ENCODE measurements at places on chromosomes 13 and 19.

DNA sequence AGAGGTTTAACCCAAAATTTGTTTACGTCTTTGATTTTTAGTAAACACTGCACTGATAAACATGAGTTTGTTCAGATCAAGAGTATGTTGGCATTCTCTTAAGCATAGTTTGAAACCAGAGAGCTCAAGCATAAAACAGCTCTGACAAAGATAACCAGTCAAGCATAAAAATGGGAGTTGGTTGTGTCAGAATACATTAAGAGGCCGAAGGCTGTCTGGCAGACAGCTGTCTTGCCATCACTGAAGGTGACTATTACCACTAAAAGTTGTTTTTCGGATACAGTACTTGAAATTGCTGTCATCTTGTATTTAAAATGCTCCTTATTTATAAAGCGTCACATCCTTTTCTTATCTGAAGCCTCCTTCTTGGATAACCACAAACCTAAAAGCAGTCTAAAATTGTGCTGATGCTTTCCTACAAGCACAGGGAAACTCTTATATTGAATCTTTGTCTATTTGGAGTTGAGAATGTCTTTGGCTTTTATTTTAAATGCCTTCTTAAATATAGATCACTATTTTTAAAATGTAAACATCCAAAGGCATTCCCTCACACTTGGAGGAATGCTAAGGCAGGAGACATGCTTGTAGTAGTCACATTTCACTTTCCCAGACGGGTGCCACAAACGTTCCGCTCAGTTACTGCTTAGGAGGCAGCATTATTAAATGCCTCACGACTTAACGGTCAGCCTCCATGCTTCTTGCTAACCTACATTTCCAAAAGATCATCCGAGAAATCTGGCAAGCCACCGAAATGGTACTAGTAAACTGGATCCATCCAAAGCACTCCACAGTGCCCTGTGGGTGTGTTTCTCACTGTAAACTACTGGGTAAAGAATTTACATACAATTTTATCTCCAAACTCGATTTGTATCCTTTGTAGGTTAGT lies 1.5 kb downstream of the SMAD9 start:
- DNase-seq: no peak

- DNase-seq: no peak
These were observed 155.3 kb upstream of the LSM14A start for GRCh38 chr19:34017024-34017423.

- DNase-seq: peak; percentile 75
These were observed 13.9 kb downstream of the RABAC1 start for GRCh38 chr19:41945135-41945766.

DNA sequence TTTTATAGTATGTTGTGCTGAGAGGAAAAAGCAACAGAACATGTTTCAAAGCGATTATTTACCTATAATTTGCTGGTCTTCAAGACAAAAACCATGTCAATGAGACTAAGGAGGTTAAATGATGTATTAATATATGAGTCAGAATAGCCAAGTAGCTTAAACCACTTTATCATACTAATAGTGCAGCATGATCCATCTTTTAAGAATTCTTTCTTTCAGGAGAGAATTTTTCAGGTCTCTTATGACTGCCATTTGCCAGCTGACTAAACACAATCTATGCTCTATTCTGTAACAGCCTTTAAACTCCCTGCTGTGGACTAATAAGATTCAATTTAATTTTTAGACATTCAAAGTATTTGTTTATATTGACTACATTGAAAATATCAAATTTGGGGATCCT lies 93.7 kb downstream of the TRPC4 start:
- no peak for DNase-seq

DNA sequence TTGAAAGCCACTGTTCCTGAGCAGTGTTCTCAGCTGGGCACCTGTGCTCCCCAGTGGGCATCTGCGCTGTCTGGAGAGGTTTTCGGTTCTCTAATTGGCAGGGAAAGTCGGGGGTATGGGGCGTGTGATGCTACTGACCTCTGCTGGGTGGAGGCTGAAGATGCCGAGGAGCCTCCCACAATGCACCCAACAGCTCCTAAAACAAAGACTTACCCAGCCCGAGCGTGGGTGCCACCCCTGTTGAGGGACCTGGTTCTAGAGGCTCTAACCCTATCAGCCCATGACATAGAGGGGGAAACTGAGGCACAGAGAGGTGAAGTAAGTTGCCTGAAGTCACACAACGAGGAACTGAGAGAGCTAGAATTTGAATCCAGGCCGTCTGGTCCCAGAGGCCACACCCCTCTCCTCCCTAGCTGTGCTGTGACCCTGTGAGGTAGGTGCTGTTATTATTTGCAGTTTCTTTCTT lies 2.3 kb downstream of the SPACA4 start:
- DNase-seq: no peak

DNA sequence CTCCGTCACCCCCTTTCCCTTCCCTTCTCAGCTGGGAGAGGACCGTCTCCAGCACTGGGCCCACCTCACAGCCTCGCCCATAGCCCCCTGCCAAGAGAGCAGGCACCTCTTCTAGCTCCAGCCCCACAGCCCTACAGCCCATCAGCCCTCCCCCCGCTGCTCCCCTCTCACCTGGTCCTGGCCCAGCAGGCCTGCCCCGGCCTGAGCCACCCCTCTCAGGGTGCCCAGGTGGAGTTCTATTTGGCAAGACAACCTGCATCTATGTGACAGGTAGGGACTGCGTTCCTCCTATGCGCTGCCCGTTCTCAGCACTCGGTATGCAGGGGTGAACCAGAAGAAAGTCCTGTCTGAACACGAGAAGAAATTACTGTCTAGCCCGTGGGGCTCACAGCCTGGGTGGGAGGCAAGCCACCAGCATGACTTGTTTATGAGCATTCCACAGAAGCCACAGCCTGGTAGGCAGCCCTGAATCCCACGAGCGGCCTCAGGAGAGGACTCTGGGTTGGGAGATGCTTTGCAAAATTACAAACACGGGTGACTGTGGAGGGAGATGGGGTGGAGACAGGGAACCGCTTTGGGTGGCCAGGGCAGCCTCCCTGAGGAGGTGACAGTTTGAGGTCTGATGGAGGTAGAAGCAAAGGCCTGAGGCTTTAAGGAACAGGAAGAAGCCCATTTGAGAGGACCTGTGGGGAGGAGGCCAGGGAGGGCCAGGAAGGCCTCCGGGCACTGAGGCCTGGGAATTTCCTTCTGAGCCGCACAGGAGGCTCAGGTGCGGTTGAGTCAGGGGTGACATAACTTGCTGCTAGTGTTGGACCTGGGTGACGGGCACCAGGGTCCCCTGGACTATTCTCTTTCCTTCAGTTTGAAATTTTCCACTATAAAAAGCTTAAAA lies 1.2 kb upstream of the PLEKHF1 start:
- no peak for DNase-seq

GRCh38 chr19:55452749-55453346 lies 8.6 kb downstream of the ISOC2 start:
- no peak for DNase-seq

- DNase-seq: no peak
These were observed 41.9 kb upstream of the POSTN start for GRCh38 chr13:37640499-37640898.

DNA sequence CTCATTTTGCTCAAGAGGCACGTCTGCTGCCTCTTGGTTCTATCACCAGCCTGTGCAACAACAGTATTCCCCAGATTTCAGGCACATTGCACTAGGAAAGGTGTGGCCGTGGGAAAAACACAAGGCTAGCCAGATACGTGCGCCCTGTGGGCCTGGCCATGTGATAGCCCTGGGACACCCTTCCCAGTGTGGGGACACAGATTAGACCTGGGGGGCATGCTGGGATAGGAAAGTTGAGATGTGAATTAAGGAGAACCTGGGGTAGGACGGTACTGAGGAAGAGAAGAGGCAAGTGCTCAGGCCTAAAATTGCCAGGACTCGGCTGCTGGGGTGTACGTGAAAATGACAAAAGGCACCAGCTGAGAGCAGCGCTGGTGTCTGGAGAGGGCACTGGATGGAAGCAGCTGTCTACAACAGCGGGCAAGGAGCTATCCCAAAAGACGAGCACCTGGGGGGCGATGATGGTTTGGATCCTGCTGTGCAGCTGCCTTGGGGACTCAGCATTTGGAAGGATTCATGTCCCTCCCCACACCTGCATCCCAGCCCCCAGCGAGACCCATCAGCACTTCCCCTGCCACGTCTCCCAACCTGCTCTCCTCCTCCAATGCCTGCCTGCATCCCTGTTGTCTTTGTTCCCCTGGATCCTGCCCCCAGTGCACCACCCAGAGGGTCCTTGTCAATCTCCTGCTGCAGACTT lies 54.3 kb downstream of the GGACT start:
- DNase-seq: no peak

Data from activated CD4-positive, CD25-positive, alpha-beta regulatory T cell treated with anti-CD3 and anti-CD28 coated beads, Interleukin-2, amount 50 U/mL, for 72 hours (primary cell).